ENCODE measurements at places on chromosomes 2 and 18.

- no peak for DNase-seq
These were observed 889 bp downstream of the ZC3H15 start for GRCh38 chr2:186486651-186487647.

- DNase-seq: peak; percentile 41
These were observed 60.4 kb upstream of the GAREM1 start for GRCh38 chr18:32530947-32531651.

GRCh38 chr18:76937597-76937996, 115.2 kb downstream of the ZNF236 start:
- no peak for DNase-seq

DNA sequence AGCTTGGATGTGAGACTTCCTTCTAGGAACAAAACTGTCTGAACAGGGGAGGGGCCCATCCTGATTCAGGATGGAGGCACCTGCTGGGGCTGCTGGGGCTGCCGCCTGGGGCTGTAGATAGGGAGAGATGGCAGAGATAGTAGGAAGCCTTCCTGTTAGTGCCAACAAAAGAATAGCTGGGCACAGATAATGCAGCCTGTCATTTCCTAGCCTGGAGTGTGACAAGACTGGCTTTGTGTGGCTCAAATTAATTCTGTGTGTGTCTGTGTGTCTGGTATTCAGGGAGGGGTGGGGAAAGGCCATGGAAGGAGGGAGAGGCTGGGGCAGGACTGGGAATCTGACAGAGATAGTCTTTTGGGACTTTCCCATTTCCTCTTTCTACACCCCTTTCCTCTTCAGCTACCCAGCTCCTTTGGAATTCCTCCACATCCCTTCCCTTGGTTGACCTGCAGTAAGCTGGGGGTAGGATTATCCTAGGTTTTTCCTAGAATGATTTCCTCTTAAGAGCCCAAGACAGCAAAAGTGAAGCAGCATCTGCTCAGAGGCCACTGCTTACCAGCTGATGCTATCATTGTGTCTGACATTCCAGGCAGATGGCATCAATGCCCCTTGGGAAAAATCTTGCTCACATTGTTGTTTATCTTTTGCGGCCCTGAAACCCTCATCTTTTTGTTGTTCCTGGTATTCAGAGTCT, 144.9 kb upstream of the LHCGR start:
- no peak for DNase-seq

GRCh38 chr18:24656050-24656449, 195.6 kb downstream of the HRH4 start:
- no peak for DNase-seq

- DNase-seq: no peak
These were observed 8.1 kb upstream of the MTX2 start for GRCh38 chr2:176261136-176261535.
